Left cardiac atrium (tissue), 4 donors: ENCODE measurements at places on chromosomes 3 and 15. TPM values are rescaled to one million over a fixed set of nuclear protein-coding genes. Genes with fewer than 3 reads are reported as not detected.

- no peak for DNase-seq
Measured at GRCh38 chr3:160956785-160957184, 148.4 kb downstream of the B3GALNT1 start.

DNA sequence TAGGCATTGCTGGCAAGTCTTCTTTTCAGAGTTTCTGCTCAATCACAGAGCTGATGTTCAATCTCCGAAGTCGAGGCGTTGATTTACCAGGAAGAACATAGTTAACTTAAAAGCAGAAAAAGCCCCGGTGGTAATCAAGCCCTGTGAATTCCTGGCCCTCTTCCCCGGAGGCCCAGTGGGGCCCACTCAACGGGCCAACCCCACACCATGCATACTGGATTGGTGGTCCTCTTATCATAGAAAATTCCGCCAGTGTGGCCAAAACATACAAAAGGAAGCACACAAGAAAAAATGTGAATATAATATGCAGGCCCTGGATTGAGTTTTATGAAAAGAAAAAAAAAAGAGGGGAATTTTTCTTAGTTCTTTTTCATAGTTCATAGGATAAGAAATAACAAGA, 873.0 kb upstream of the NR2F2 start:
- DNase-seq, result peak; percentile 59

GRCh38 chr3:74048699-74049098, 424.0 kb upstream of the PDZRN3 start:
- DNase-seq, result no peak

The CCDC54 gene
- not detected for total RNA-seq

The SAMMSON gene
- not detected for total RNA-seq
